ENCODE measurements at places on chromosomes 4 and X.

DNA sequence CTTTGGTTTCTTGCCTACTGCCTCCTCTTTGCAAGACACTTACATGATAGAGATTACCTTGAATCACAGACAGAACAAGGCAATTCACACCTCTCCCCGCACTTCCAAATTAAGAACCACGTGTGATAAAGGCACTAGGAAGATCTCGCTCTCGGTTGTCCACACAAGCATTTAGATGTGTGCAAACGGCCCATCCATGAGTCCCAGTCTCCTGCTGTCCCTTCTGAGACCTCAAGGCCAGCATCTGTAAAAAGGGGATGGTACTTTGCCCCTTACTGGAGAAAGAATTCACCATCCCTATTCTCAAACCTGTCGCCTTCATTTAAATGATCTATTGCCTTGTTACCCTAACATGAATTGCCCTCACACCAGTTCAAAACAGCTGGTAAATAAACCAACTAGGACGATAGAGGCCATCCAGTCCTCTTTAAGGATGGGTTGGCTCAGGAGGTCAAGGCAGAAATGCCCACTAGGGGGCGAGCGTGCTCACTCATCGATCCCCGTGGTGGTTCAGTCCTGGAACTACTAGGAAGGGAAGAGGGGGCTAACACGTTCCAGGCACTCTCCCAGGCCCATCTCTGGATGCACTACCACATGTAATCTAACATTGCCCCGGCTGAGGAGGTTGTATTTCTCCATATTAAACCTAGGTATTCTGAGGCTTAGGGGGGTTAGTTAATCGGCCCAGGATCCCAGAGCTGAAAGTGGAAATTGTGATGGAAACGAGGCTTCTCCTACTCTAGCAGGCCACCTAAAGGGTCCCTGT, 95.8 kb downstream of the DHX15 start:
- peak; percentile 26 for DNase-seq

GRCh38 chr4:48596336-48596735, 106.3 kb downstream of the ZAR1 start:
- no peak for DNase-seq

- DNase-seq, result no peak
These were observed 29.9 kb upstream of the TET2 start for GRCh38 chr4:105116616-105117319.

DNA sequence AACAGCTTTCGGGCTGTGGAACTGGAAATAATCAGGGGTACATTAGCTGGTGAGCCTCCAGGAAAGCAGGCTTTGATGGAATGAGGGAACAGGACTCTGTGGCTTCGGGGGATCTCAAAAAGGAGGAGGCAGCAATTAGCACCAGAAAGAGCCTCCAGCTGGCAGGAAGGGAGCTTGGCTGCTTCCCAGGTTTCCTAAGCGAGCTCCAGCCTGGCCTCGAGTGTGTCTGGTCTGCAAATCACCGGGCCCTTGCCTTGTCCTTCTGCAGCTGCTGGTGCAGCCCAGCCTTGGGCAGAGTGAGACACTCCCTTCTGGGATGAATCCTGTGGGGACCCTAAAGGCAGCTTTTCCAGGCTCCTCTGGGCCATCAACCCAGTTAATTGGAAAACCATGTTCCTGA, 10.7 kb upstream of the PDHA1 start:
- DNase-seq, result no peak

GRCh38 chrX:106437407-106437806, 174.4 kb upstream of the RADX start:
- no peak for DNase-seq

- no peak for DNase-seq
These were observed 472.5 kb downstream of the STPG2 start for GRCh38 chr4:97670703-97671269.

DNA sequence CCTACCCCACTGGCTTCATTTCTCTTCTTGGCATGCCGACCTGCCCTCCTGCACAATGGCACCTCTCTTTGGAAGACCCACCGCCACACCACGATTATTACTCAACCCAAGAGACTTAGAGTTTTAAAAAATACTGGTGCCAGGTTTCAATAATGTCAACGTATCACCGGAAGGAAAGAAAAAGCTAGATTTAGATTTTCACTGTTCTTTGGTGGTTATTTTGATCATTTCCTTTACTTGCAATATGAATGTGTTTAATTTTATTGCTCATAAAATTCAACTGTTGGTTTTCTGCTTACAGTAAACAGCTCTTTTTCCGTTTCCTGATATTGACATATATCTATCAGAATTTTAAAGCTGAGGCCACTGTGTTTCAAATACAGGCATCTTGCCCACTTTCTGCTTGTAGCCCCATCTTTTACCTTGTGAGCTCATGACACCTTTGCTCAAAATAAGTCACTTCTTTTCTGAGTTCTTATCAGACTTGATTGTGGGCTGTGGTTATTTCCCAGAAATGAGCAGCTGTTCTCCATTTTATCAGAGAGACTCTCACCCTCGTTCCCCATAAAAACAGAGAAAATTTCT, 439.1 kb downstream of the INPP4B start:
- no peak for DNase-seq

DNA sequence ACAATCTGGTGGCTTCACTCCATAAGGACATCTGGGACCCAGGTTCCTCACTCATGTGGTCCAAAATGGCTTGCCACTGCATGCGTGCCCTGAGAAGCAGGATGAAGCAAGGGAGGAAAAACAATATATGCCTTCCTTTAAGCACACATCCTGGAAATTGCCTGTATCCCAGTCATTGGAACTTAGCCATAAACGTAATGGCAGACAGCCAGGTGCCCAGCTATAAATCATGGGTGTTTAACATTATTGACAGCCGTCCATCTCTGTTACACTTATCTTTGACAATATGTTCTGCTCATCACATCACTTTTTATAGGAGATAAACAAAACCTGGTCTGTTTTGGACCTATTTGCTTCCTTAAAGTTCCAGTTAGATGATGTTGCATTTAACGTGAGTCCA, 181.0 kb downstream of the AASDH start:
- no peak for DNase-seq

- DNase-seq, result no peak
These were observed 6.9 kb upstream of the BBS7 start for GRCh38 chr4:121877041-121877773.

DNA sequence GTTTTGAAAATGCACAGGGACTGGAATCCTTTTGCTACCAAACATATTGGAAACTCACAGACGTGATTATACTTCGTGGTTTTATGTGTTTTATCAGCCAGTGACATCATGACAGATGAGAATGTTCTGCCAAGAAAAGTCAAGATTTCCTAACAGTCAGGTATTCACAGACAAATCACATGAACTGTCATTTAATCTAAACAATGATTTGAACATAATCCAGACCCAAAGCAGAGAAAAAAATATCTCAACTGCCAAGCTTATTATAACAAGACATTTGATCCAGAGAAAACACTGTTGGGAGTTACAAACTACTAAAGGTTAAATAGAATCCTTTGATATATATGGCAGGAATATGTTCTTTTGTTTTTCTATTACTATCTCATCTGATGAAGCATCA, 635.9 kb upstream of the FRG1 start:
- DNase-seq, result no peak

- DNase-seq, result peak; percentile 96
These were observed at the start of the genes RWDD4 and TRAPPC11 for GRCh38 chr4:183659029-183659871. RWDD4 (minus strand) TSS chr4:183659185; CDS start chr4:183658952, 233 bp downstream. TRAPPC11 (plus strand) TSS chr4:183659293; CDS start chr4:183663868, 4,575 bp downstream.

GRCh38 chr4:94530073-94530472, 78.3 kb downstream of the PDLIM5 start:
- DNase-seq, result no peak

- DNase-seq, result no peak
These were observed 818.5 kb downstream of the FAM133A start for GRCh38 chrX:94492541-94492940.

- DNase-seq, result no peak
These were observed 73.1 kb downstream of the QRFPR start for GRCh38 chr4:121307445-121308327.

Measured in stimulated activated naive B cell treated with anti-CD40 and anti-IgM and Interleukin-4, amounts not matched to agents 10 μg/mL and 1 μg/mL and 100 μg/mL, for 72 hours (primary cell).